ENCODE measurements at places on chromosomes 12 and 14.

GRCh38 chr12:120292411-120292660, 633 bp upstream of the RNU4-2 start:
- H3K27me3 ChIP-seq, result no peaks in the 10 kb centered on the region
- no peak for DNase-seq
- no peaks in the 10 kb centered on the region for H3K36me3 ChIP-seq

DNA sequence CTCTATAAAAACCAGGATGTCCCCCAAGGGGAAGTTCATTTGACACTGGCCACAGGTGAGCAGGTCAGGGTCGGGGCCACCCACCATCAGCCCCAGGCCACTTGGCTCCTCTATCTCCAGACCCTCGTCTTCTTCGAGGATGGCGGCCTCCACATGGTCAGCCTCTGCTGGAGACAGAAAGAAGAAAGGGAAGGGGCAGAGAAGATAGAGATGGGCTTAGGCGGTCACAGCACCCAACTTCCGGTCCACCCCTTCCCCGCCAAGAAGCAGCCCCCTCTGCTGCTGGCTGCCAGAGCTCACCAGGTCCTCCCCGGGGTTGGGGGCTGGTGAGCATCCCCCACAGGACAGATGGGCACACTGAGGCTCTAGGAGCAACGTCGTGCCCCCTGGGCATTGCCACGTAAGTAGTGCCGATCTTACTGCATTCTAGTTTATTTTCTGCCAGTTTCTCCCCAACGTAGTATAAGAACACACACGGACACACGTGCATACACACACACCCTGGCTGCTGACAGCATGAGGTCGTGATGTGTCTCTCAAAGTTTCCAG, 14.2 kb downstream of the BCL11B start:
- no peak for DNase-seq
- H3K36me3 ChIP-seq, result peaks cover 4% of the 10 kb centered on the region
- no peaks in the 10 kb centered on the region for H3K27me3 ChIP-seq
- H3K4me3 ChIP-seq, result no peak overlapping the region

GRCh38 chr14:61178226-61179060, 102.7 kb downstream of the TMEM30B start:
- peak overlapping the region; percentile 44 for H3K4me3 ChIP-seq
- peak; percentile 95 for DNase-seq
- H3K4me1 ChIP-seq, result peaks cover 28% of the 10 kb centered on the region
- peak overlapping the region; percentile 64 for H3K27ac ChIP-seq
- peaks cover 3% of the 10 kb centered on the region for H3K36me3 ChIP-seq

- no peaks in the 10 kb centered on the region for H3K4me1 ChIP-seq
- H3K27me3 ChIP-seq, result no peaks in the 10 kb centered on the region
- no peak for DNase-seq
- H3K4me3 ChIP-seq, result no peak overlapping the region
- H3K36me3 ChIP-seq, result peaks cover 7% of the 10 kb centered on the region
These were observed 248.8 kb downstream of the SUDS3 start for GRCh38 chr12:118625050-118625675.

DNA sequence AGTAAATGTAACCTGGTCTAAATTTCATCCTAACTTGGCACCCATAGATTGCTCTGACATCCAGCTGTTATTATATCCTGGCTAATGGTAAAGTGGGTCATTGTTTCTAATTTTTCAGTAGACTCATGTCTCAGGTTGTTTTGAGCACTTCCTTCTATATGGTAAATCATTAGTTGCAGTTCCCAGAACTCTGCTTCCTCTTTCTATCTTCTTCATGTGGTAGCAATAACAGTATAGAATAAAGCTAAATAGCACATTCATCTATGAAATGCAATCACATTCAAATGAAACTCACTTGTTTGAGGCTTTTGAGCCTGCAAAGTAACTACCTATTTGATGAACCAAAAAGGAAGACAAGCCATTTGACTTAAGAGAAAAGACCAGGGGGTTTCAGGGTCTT, 65.1 kb upstream of the GZMB start:
- H3K36me3 ChIP-seq, result no peaks in the 10 kb centered on the region
- H3K4me3 ChIP-seq, result no peak overlapping the region
- no peak for DNase-seq
- no peaks in the 10 kb centered on the region for H3K27me3 ChIP-seq

DNA sequence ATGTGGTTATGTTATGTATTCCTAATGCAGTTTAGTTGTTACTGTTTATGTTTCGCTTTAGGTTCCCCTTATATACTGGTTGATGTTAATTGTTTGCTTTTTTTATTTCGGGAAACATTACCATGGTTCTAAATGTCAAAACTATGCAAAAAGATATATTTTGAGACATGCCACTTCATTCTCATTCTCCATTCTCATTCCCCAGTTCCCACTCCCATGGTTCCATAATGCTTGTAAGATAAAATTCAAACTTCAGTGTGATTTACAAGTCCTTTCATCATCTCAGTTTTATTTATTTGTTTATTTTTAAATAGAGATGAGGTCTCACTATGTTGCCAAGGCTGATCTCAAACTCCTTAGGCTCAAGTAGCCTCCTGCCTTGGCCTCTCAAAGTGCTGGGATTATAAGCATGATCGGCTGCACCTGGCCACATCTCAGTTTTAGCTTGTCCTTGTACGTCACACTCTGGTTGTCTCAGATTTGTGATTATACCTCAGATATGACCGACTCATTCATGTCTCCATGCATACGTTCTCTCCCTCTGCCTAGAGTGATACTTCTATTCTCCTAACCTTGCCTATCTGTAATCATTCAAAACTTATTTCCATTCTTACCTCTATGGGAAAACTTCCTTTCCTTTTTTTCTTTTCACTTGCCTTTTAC, 407.8 kb upstream of the RGS6 start:
- no peak overlapping the region for H3K27ac ChIP-seq
- peaks cover 12% of the 10 kb centered on the region for H3K4me1 ChIP-seq
- H3K4me3 ChIP-seq, result no peak overlapping the region
- no peaks in the 10 kb centered on the region for H3K36me3 ChIP-seq

Measured in MCF 10A (cell line).